ENCODE measurements at places on chromosomes 4 and X. TPM values are rescaled to one million over a fixed set of nuclear protein-coding genes. Genes with fewer than 3 reads are reported as not detected.
A peak's percentile ranks its signal among the peaks of the same experiment; 100 is the strongest.

DNA sequence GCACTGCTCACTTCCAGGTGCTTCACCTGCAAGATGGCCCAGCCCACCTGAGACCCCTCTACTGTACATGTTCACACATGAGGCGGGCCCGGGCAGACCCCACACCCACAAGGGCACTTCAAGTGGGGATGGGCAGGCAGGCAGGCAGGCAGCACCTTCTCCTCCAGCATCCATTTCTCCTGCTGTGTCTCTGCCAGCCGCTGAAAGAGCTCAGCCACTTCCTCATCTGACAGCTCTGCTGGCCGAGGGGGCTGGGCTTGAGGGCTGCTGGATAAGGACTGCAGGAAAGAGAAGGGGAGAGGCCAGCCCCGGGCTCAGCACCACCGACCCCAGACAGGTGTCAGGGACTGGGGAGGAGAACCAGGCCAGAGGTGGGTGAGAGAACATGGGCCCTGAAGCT, 4.4 kb upstream of the KCND1 start:
- no peak for DNase-seq

GRCh38 chr4:73929278-73929677, 52.5 kb downstream of the PF4 start:
- DNase-seq: no peak

GRCh38 chr4:113131621-113132020, 82.2 kb downstream of the ANK2 start:
- no peak for DNase-seq

- DNase-seq: no peak
Observed at GRCh38 chr4:186840222-186840701, 116.6 kb upstream of the FAT1 start.

NEIL3 gene
- 2.4 TPM for total RNA-seq

GRCh38 chr4:89134775-89135319, 23.5 kb downstream of the TIGD2 start:
- DNase-seq: peak; percentile 22

FOXR2 gene
- not detected for total RNA-seq

DNA sequence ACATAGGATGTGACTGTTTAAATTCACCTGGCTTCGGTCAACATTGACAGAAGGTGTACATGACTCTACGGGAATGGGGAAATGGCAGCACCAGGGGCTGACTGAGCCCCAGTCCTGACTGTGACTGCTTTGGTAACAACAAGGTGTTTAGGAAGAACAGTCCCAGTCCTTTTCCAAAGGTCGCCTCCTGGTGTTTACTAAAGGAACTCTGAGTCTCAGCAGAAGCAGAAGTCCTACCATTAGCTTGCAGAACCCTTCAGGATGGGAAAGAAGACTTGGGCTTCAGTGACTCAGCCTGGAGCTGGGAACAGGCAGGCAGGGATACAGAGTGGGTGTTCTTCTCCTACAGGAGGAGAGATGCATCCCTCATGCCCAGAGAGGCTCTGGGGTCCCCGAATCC, 103.3 kb downstream of the MGST2 start:
- no peak for DNase-seq

GRCh38 chrX:80181079-80181478, 166.5 kb downstream of the TBX22 start:
- no peak for DNase-seq

OCIAD2 gene
- 43.1 TPM for total RNA-seq

GRCh38 chr4:137693641-137694040, 161.3 kb upstream of the PCDH18 start:
- no peak for DNase-seq

GRCh38 chrX:104803219-104803618, 237.2 kb downstream of the IL1RAPL2 start:
- DNase-seq: no peak

GRCh38 chr4:11397146-11397545, 31.5 kb downstream of the HS3ST1 start:
- DNase-seq: peak; percentile 34

DNA sequence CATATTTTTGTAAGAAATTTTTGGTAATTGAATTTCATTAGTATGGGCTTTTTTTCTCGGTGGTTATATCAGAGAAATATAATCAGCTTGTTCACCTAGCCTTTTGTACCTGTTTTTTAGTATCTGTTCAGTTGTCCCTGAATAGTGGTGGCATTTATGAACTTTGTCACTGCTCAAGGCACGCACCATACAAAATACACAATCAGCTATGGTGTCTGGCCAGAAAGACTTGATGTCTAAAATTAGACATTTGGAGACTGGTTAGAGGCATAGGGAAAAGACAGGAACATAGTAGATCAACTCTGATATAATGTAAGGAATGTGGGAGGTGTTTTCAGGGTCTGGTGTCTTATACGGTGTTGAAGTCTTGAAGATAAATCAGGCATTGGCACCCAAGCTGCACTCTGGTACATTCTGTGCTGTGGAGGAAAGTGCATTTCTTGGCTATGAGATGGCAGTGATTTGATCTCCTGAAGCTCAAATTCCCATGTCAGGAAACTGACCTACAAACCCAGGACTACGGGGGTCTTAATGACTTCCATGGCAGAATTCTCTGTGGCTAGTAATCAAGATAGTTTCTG, 3.6 kb downstream of the ART3 start:
- DNase-seq: no peak

DNA sequence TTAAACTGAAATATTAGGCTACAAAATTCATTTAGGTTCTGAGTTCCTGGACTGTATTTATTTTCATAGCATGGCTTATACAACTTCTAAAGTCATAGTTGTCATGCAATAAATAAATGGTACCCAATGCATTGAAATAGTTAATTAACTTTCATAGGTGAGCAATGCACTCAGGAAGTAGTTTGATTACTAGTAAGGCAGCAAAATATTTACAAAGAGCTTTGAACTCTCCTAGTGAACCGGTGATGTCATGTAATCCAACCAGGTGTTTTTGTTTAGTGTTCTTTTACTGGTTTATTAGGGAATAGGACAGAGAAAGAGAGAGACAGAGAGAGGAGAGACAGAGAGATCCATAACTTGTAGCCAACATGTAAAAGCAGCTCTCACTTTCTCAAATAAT, 228.6 kb upstream of the CTSO start:
- no peak for DNase-seq

GRCh38 chr4:87973283-87974169, 2.0 kb upstream of the SPP1 start:
- DNase-seq: peak; percentile 81

- no peak for DNase-seq
Observed at GRCh38 chr4:71303850-71304249, 35.0 kb upstream of the SLC4A4 start.

GRCh38 chr4:76197971-76198410, 15.6 kb downstream of the SCARB2 start:
- peak; percentile 71 for DNase-seq

GRCh38 chr4:85762529-85762871, 287.6 kb downstream of the ARHGAP24 start:
- peak; percentile 96 for DNase-seq

DNA sequence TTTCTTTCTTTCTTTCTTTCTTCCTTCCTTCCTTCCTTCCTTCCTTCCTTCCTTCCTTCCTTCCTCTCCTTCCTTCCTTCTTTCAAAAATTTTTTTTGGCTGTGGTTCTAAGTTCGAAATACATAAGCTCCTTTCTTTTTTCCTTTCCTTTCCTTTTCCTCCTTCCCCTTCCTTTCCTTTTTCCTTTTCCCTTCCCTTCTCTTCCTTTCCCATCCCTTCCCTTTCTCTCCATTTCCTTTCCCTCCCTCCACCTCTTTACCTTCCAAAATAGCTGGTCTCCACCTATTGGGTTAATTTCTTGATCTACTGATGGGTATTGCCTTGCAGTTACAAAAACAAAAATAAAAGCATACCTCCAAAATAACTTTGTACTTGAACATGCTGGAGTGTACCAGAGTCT, 73.4 kb upstream of the GPRIN3 start:
- DNase-seq: no peak

DNA sequence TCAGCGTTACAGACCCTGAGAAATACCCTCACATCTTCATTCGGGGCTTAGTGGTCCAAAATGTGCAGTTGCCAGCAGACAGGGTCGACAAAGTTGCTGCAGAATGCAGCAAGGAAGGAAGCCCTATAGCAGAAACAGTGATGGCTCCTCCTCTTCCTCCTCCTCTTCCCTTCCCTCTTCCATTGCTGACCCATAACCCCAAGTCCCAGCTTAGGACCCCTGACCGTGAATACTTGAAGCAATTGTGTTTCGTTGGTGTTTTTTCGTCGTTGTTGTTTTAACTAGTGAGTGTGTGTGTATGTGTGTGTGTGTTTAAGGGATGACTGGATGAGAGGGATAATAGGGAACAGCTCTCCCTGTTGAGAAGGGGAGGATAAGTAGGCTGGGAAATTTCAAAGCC, 69.5 kb downstream of the SLAIN2 start:
- DNase-seq: no peak

GRCh38 chr4:38787693-38788092, 4.9 kb upstream of the TLR10 start:
- no peak for DNase-seq

PPBP gene
- total RNA-seq: not detected

DNA sequence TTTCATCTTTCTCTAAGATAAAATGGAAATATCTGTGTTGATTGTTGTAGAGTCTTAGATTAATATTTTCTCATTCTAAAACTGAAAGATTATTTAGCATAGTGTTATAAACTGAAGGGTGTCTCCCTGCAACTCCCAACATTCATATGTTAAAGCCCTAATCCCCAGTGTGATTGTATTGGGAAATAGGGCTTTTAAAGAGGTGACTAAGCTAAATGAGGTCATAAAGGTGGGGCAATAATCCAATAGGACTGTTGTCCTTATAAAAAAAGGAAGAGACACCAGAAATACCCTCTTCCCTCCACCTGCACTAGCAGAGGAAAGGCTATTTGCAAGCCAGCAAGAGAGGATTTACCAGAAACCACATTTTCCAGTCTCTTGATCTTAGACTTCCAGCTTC, 1626.4 kb downstream of the C4orf33 start:
- DNase-seq: no peak

PLP2 gene
- 2.6 TPM for total RNA-seq

GAGE2A gene
- not detected for total RNA-seq

LANCL3 gene
- total RNA-seq: 0.51 TPM

DNA sequence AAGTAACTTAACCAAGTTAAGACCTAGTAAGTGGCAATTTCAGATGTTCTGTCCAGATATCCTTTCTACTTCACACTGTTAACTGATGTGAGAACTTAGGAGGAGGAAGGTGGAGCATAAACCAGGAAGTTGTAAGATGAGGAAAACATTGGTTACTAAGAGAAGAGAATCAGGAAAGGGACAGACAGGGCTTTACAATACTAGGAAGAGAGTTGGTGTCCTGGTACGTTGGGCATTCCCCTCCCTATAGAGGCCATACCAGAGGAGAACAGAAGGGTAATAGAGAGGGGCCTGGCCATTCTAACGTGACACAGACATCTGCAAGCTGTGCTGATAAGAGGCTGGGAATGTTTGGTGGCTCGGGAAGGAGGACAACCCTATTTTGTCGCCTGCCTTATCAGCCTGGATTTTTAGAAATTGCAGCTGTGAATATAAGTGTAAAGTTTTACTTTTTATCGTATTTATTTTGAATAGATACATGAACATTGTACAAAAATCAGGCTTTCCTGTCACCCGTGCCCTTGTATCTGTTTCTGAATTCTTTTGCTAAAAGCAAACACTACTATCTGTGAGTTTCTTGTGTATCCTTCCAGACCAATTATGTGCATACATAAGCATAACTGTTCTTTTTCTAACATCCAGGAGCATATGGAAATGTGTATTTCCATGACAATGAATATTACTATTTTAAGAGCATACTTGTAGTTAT, 53.5 kb upstream of the HPRT1 start:
- DNase-seq: peak; percentile 63

- DNase-seq: peak; percentile 72
Observed at GRCh38 chr4:47836641-47837093, 1.2 kb downstream of the CORIN start.

- peak; percentile 3 for DNase-seq
Observed at GRCh38 chrX:119757979-119758730, at the start of gene SOWAHD. Gene SOWAHD (plus strand): TSS chrX:119758588. CDS start chrX:119758668, 80 bp downstream.

GRCh38 chr4:40363382-40363920, 28.3 kb downstream of the CHRNA9 start:
- DNase-seq: no peak

WDFY3 gene
- total RNA-seq: 145 TPM

NPY1R gene
- 0.09 TPM for total RNA-seq

DNA sequence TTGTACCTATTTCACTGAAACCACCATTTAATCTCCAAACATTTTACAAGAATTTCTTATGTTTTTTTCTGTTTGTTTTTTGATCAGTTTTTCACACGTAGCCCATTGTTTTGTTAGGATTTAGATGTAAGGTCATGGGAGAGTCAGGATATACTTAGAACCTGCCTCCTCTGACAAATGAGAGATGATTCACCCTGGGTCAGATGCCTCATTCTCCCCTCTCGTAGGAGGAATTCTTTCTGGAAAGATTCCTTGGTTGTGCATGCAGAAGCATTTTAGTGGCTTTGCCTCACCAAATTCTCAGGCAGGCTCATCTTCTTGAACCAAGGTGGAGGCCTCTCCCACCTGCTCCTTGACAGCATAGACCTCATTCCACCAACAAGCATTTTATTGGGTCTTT, 599.3 kb downstream of the SPRY1 start:
- peak; percentile 79 for DNase-seq
